ENCODE measurements at places on chromosomes 16 and 17. TPM values are rescaled to one million over a fixed set of nuclear protein-coding genes. Genes with fewer than 3 reads are reported as not detected.

DNA sequence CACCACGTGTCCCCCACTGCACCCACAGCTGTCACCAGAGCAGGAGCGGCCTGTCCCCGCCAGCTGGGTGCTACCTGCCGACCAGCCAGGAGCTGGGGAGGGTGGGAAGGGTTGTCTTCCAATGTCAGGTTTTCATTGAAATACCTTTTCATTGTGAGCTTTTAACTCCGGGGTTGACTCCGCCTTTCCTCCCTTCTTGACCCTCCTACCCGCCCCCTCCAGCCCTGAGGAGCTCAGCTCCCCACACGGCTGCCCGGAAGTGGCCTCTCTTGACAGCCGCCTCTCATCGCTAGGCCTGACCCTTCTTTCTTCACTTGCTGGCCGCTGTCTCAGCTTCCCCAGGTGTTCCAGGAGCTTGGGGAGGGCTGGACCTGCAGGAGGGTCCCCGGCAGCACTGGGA lies 21.2 kb upstream of the GNG13 start:
- ATAC-seq, result no peak

The TMEM238L gene
- total RNA-seq, result not detected

DNA sequence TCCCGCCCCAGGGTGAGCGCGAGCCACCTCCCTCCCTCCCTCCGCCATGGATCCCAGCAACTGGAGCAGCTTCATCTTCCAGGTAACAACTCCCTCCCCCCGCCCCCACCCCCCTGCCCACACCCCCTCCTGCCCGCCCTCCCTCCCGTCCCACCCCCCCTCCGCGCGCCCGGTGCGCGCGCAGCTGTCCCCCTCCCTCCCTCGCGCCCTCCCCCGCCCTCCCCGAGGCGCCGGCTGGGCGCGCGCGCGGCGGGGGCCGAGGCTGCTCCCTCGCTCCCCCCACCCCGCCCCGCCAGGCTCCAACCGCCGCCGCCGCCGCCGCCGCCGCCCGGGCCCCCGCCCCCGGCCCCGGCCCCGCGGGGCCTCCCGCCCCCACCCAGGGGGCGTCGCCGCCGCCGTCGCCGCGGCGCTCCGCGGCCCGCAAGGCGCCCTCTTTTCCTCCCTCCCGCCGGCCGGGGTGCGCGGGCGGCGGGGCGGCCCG lies at the start of gene MAZ:
MAZ (plus strand) TSS at position 431 of the 481 bp plus-strand sequence. CDS start 173 bp downstream, outside the sequence.
- ATAC-seq, result peak; percentile 8

- no peak for ATAC-seq
These were observed 4.6 kb downstream of the RASD1 start for GRCh38 chr17:17491546-17491988.

Data from gastroesophageal sphincter (tissue), 4 donors.